ENCODE measurements at places on chromosomes 3 and 15.

- no peak for DNase-seq
These were observed 2.5 kb downstream of the AMOTL2 start for GRCh38 chr3:134371542-134372324.

DNA sequence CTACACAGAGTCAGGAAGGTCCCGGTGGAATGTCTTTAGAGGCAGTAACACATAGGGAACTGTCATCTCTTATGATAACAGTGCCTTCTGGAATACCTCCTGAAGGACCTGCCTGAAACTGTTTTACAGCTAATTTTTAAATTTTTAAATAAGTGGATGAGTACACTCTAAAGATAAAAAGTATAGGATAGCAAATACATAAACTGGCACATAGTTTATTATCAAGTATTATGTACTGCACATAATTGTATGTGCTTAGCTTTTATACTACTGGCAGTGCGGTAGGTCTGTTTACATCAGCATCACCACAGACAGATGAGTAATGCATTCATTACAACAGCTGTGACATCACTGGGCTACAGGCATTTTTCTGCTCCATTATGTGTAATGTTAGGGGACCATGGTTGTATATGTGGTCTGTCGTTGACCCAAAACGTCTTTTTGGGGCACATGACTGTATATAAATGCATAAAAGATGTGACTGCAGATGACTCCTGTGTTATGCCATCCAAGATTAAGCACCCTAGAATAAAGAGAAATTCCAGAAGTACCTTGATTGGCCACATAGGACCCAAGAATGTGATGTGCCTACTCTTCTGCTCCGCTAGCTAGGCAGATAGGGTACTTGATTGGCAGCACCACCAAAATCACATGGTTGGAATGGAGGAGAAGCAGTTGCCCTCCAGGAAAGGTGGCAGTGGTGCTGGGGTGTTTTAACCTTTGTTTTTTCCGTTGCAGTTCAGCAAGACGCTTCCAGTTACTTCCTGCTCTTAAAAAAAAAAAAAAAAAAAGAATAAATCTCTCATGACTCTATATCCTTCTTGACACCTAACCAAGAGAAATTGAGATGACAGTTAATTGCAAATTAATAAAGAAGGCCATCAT is 3.3 kb downstream of the VPS8 start:
- no peak for DNase-seq

DNA sequence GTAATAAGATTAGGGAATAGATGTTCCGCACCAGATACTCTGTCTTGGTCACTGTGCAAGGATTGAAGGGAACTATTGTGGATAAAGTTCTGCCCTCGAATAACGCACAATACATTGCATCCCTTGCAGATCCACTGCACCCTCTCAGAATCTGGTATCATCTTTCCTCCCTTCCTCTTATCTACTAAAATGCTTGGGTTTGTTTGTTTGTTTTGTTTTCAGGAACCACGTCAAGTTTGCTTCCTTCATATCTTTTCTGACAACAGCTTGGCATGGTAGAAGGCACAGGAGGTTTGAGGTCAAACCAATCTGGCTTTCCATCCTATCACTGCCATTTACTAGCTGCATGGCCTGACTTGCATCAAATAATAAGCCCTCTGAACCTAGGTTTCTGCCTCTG is 2.0 kb upstream of the FSTL1 start:
- DNase-seq = no peak

DNA sequence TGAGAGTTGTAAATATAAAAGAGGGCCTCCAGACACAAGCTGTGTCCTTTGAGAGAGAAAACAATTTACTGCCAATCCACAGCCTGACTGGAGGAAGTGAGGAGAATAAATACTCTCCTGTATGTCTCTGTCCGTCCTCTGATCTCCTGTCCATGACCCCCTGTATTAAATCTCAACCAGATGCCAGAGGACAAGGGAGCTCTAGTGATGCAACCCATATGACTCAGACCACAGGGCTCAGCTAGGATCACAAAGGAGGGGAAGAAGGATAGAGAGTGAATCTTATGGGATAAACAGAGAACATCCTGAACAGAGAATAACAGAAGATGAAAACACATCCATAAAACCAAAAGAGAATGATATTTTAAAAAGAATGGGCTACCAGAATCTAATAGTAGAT is 482.6 kb downstream of the PLOD2 start:
- DNase-seq = no peak

GRCh38 chr3:188059351-188059750 is 94.6 kb upstream of the LPP start:
- no peak for DNase-seq

DNA sequence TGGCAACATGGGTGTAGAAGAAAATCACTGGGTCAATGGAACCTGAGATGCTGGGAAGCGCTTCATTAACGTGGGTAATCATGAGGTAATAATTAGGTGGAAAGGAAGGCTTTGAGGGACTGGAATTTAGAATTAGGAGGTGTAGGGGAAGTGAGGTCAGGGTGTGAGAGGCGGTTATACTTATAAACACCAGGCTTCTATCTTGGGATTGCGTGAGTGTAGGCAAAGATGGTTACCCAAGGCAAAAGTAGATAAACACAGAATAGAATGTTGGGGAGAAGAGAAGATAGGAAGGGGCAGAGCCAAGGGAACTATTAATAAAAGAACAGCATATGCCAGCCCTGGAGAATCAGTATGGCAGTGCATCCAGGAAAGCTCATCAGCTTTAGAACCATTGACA is 3.3 kb upstream of the AQP9 start:
- no peak for DNase-seq

DNA sequence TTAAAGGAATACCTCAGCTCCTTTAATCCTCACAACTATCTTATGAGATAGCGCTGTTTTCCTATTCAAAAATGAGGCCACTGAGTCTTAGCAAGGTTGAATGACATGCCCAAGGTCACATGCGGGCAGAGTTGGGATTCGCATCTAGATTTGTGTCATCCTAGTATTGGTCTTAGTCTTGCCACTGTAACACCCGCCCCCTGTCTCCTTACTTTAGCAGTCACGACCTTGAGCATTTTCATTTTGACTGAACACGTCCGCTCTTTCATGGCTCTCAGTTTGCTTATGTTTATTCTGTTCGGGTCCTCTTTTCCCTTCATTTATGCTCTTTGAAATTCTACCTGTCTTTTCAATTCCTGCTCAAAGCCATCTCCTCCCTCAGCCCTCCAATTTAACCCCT is 112.5 kb upstream of the CADPS start:
- no peak for DNase-seq

GRCh38 chr3:108507902-108508301 is 2.5 kb downstream of the MYH15 start:
- no peak for DNase-seq

DNA sequence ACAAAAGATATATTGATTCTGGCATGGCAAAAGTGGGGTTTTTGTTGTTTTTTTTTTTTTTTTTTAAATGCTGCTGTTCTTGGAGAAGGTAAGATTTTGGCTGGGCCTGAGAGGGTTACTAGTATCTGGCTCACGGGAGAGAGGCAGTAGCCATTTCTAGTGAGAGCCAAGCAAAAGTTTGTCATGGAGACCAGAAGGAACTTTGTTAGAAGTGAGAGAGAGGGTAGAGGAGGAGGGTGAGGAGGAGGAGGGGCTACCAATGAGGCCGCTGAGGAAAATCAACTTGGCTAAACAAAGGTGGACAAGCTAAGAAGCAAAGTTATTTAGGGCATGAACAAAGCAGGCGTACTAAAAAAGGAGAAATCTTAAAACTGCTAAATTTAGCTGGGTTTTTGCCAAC is 48.9 kb upstream of the STRIT1 start:
- no peak for DNase-seq

DNA sequence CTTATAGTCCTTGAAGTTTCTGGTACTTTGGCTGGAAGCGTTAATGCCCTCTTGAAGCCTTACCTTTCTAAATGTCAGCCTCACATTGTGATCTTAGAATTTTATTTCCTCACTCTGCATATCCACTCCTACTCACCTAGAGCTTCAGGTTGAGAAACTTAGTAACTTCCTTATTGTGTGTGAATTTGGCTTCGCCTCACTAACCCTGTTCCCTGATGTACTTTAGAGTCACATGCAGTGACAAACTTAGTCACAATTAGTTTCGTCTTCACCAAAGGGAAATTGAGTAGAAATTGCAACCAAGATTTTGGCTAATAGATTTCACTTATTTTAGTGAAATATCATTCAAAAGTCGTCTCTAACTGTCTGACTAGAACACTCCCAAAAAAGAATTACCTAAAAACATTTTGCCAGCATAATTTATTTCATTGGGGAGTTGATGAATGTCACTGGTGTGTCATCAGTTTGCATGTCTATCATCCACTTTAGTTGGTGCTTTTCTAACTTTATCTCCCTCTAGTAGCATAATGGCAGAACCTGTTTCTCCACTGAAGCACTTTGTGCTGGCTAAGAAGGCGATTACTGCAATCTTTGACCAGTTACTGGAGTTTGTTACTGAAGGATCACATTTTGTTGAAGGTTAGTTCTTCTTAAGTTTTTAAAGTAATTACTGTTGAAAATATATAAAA is 960 bp downstream of the MFN1 start:
- DNase-seq = peak; percentile 35

GRCh38 chr3:69433969-69434325 is 48.1 kb upstream of the FRMD4B start:
- DNase-seq = peak; percentile 6

- DNase-seq = peak; percentile 46
These were observed 75.0 kb downstream of the FEM1B start for GRCh38 chr15:68352401-68353062.

All from OCI-M1 (cell line).